Occipital lobe (tissue), 3 donors: ENCODE measurements at places on chromosomes 11 and 22. TPM values are rescaled to one million over a fixed set of nuclear protein-coding genes. Genes with fewer than 3 reads are reported as not detected.

GRCh38 chr11:10355257-10355661 lies 50.4 kb downstream of the ADM start:
- DNase-seq: no peak

DNA sequence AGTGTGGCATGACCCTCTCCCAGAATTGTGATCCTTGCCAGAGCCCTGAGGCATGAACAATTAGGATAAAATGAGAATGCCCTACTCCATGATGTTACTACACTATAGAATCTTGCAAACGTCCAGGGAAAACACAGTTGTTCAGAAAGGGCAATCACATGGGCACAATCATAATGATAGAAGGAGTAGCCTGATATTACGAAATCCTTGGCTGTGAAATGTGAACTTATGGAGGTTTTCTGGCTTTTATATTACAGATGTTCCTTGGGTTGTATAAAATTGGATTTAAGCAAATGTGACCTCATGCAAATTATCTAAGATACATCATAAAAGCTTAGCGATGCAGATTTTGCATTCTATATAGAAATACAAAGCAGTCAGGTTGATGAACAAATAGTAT lies 29.4 kb upstream of the TPH1 start:
- DNase-seq: no peak

GRCh38 chr11:119685111-119685746 lies 43.8 kb downstream of the NECTIN1 start:
- no peak for DNase-seq

Gene MS4A6E
- total RNA-seq: not detected

Gene OR10G7
- total RNA-seq: not detected

Gene OR8D1
- total RNA-seq: not detected

DNA sequence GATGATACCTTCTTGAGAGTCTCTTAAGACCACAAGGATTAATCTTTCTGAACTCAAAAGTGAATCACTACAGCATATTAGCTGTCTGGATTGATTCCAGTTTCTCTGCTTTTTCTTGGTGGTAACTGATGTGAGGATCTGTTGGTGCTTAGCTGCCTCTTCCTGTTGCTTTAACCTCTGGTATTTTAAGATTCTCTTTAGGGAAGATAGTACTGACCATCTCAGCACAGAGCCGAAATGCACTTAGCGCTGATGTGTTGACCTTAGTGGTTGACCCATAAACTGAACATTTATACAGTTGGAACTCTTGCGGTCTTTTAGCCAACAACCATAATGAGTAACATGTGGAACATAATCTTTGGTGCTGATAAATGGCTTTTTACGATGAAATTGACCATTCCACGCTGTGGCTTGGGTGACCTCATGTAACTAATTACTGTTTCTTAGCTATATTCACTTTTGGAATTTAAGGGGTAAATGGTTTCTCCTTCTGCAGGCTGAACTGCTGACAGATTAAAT lies 33.7 kb downstream of the APLP2 start:
- DNase-seq: no peak

DNA sequence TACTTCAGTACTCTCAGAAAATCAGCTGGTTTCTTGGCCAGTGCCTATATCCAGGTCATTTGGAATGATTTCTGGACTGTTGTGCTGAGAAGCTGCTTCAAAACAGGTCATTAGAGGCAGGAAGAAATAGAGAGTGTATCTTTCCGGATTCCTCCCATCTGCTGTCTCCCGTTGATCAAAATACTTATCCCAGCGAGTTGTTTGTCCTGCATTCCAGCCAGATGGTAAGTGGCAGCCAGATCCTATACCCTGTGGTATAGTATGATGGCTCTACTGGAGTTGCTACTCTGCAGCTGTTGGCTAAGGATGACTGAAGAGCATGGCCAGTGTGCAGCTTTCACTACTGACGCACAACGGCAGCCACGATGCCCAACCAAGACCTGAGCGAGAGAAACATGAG lies 560.9 kb upstream of the ANO5 start:
- no peak for DNase-seq

GRCh38 chr11:65403607-65404121 lies 17.2 kb downstream of the FRMD8 start:
- no peak for DNase-seq

- no peak for DNase-seq
Observed at GRCh38 chr11:84566671-84567070, 1060.5 kb downstream of the DLG2 start.

Gene TRIM51
- not detected for total RNA-seq

Gene ARRB1
- total RNA-seq: 55.4 TPM

Gene TPBGL
- total RNA-seq: under 0.01 TPM

DNA sequence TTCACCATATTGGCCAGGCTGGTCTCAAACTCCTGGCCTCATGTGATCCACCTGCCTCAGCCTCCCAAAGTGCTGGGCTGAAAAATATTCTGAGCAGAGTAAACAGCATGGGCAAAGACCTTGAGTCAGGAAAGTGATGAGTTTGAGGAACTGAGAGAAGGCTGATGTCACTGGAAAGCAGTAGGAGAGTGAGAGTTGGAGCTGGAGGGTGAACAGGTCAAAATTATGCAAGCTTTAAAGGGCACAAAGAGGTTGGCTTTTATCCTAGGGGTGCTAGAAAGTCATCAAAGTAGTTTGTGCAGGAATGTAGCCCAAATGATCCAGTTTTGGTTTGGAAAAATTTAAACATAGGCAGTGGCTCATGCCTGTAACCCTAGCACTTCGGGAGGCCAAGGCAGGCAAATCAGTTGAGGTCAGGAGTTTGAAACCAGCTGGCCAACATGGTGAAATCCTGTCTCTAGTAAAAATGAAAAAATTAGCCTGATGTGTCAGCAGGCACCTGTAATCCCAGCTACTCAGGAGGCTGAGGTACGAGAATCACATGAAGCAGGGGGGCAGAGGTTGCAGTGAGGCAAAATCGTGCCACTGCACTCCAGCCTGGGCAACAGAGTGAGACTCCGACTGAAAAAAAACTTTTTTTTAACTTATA lies 44.7 kb upstream of the CXCR5 start:
- DNase-seq: no peak

DNA sequence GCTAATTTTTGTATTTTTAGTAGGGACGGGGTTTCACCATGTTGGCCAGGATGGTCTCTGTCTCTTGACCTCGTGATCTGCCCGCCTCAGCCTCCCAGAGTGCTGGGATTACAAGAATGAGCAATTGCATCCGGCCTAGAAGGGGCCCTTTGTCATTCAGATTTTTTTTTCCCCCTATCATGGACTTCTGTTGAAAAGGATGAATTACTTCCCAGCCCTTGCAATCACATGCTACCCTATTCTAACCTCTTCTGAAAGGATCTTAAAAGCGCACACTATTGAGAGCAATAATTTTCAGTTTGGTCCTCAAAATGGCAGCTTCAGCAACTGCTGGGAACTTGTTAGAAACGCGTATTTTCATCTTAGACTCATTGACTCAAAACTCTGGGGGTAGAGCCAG lies 575.6 kb upstream of the KIRREL3 start:
- DNase-seq: no peak
